ENCODE measurements at places on chromosomes 5 and 9.

GRCh38 chr5:3004361-3005080 lies 253.0 kb upstream of the IRX2 start:
- no peak for DNase-seq

- no peak for DNase-seq
These were observed 193.2 kb downstream of the MAPKAP1 start for GRCh38 chr9:125513668-125514413.

GRCh38 chr9:126401107-126401506 lies 74.5 kb downstream of the MVB12B start:
- DNase-seq, result no peak

- no peak for DNase-seq
These were observed 4.2 kb downstream of the UBE2QL1 start for GRCh38 chr5:6452622-6453504.

DNA sequence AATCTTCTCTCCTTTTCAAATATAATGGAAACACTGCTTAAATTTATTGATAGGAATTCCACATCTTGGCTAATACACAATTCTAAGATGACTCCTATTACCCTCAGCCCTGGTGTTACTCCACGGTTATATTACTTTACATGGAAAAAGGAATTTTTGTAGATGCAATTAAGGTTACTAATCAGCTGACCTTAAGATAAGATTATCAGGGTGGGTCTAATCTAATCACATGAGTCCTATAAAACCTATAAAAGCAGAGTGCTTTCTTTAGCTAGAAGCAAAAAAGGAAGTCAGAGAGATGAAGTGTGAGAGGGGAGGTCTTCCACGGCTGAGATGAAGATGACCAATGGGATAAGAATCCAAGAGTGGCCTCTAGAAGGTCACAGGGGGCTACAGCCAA lies 268.6 kb downstream of the PDE4D start:
- DNase-seq, result no peak

GRCh38 chr5:116454417-116454927 lies 120.2 kb downstream of the SEMA6A start:
- DNase-seq, result no peak

GRCh38 chr9:12740845-12741244 lies 34.0 kb upstream of the LURAP1L start:
- DNase-seq, result no peak

DNA sequence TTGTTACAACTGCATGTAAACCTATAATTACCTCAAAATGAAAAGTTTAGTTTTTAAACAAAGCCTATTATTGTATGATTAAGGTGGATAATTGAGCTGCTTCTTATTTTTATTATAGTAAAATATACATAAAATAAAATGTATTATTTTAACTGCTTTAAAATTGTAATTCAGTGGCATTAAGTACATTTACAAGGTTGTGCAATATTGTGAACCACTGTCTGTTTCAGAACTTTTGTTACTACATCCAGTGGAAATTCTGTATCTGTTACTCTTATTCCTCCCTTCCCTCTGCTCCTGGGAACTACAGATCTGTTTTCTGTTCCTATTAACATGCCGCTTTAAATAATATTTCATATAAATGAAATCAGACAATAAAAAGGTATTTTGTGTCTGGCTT lies 37.1 kb downstream of the ITGA1 start:
- no peak for DNase-seq

DNA sequence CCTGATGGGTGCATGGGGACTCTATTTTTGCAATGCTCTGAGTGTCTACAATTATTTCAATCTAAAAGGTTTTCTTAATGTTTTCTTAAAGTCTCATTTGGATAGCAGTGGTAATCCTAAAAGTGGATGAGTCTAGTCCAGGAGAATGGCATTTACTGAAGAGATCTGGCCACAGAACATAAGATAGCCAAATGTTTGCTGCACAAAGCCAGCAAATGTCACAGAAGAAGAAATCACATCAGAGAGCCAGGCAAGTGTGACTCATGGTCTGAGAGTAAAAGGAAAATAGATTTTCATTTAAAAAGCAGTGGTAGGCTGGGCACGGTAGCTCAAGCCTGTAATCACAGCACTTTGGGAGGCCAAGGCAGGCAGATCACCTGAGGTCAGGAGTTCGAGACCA lies 352.7 kb upstream of the GRAMD2B start:
- no peak for DNase-seq

- DNase-seq, result no peak
These were observed 499.4 kb downstream of the ELAVL2 start for GRCh38 chr9:23326597-23326996.

DNA sequence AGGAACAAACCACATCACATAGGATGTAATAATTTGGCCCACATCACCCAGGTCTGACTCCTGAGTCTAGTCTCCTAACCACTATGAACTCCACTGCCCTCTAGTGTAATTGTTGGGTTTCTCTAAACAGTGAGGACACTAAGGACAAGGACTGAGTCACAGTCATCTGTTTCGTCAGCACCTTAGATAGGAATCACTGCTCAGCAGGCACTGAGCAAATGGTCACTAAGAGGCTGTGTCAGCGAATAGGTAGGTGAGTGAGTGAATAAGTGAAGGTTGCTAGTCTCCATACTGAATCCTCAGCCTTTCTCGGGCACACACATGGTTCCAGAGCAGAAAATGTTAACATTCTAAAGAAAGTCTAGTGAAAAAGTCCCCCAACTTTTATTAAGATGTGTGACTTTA lies 278.6 kb downstream of the SPOCK1 start:
- DNase-seq, result no peak

GRCh38 chr5:106860398-106861044 lies 810.2 kb downstream of the EFNA5 start:
- DNase-seq, result no peak

DNA sequence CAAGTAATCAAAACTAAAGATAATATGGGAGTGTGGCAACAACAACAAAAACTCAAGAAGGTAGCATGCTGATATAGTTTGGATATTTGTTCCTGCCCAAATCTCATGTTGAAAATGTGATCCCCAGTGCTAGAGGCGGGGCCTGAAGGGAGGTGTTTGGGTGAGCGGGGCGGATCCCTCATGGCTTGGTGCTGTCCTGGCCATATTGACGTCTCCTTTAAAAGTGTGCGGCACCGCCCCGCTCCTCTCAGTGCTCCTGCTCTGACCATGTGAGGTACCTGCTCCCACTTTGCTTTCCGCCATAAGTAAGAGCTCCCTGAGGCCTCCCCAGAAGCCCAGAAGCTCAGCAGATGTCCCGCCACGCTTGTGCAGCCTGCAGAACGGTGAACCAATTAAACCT lies 25.6 kb downstream of the MED27 start:
- no peak for DNase-seq

DNA sequence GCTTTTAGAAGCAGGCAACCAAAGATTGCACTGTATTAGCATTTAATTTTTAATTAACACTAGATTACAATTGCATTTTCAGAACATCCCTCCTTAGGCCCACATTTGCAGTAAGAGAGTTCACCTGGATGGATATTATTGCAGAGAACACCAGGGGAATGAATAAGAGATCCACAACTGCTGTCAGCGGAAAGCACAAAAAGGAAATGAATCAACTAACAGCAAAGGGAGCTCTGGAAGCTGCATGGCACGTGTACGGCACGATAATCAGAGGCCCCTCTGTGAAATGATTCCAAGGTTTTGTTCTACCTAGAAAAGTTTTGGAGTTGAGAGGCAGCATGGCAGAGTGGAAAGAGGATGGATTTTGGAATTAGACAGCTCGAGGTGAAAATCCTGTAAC lies 361.2 kb upstream of the C9orf72 start:
- no peak for DNase-seq

DNA sequence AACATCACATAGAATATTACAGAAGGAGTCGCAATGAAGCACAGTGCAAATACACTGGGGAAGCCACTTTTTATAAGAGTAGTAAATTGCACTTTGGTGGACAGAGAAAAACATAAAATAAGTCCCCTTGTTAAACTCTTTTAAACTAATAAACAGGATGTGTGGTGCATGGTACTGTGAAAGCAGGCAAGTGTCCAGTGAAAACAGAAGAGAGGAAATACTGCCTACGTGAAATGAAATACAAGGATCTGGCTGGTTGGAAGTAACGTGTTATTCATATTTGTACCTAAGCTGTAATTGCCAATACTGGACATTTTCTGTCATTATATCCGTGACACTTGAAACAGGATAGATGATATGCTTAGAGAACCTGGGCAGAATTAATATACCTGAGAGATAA lies 191.9 kb upstream of the SLC27A6 start:
- DNase-seq, result no peak

DNA sequence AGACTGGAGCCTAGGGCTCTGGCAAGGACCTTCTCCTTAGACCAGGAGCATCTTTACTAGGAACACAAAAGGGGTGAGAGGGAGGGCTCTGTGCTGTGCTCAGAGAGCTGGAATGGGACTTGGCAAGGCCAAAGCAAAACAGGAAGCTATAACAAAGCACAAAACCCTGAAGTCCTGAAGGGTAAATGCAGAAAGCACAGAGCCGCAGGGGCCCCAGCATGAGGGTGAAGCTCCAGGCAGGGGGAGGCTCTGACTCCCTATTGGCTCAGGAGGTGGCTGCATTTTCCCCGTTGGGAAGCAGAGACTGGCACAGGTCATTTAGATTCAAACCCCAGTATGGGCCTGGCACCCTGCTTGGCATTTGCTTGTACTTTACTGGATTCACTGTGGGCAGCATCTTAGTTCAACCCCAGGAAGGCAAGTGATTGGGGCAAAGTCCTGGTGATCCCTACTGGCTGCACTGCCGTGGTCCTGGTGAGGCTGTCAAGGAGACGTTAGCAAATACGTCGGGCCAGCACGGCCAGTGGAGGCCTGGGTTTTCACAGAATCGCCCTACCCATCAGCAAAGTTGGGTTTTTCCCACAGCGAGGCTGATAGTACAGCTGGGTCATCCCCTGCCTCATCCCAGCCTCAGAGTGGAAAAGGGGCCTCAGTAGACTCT lies 46.3 kb downstream of the GGTA1 start:
- DNase-seq, result no peak

DNA sequence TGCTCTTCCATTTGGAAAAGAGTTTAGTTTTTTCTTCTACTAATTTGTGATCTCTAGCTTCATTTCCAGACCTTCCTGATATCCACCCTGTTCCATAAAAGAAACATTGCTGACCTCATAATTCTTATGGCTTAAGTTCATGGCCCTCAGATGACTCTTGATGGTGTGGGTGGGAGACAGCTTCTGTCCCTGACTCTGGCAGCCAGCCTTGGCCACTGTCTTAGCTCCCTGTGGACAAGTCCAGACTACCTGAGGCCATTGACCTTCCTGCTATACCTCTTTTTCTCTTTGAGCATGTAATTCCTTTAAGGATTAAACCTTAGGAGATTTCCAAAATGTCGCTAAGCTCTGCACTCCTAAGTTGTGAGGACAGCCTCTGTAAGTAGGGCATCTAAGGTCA lies 101.1 kb upstream of the DAP start:
- no peak for DNase-seq

GRCh38 chr9:127224883-127225739 lies 39.5 kb upstream of the GARNL3 start:
- peak; percentile 92 for DNase-seq

- no peak for DNase-seq
These were observed 334.0 kb downstream of the ASTN2 start for GRCh38 chr9:117080765-117081390.

- no peak for DNase-seq
These were observed 250.4 kb downstream of the NSG2 start for GRCh38 chr5:174295702-174296436.

DNA sequence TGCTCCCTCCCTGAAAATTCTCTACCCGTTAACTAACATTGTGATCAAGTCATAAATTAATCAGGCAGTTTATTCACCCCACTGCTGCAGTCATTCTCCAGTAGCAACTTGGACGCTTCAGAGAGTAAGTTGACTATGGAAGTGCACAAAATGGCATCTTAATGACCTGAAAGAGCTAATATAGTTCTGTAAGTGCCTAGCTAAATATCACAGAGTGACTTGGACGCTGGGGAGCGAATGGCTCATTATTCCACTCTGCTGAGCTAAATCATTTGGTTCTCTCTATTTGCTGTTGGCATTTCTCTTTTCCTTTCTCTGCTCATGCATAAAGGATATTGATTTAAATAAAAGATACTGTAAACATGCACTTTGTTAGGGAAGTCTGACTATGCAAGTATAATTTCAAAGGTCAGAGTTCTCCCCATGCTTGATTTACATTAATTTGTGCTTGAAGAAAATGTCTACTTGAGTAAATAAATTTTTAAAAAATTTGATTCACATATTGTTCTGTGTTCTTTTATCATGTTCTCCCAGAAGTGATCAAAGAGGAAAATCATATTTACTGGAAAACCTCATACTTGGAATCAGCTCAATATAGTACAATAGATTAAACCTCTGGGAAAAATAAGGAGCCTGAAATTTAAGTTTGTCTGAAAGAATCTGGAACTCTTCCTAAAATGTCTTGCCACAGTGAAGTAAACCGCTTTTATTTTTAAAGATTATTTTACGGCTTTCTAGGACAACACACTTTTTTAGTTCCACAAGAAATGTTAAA lies 169.5 kb upstream of the HAPLN1 start:
- DNase-seq, result no peak

GRCh38 chr5:133334796-133335639 lies 277.3 kb downstream of the FSTL4 start:
- DNase-seq, result no peak

DNA sequence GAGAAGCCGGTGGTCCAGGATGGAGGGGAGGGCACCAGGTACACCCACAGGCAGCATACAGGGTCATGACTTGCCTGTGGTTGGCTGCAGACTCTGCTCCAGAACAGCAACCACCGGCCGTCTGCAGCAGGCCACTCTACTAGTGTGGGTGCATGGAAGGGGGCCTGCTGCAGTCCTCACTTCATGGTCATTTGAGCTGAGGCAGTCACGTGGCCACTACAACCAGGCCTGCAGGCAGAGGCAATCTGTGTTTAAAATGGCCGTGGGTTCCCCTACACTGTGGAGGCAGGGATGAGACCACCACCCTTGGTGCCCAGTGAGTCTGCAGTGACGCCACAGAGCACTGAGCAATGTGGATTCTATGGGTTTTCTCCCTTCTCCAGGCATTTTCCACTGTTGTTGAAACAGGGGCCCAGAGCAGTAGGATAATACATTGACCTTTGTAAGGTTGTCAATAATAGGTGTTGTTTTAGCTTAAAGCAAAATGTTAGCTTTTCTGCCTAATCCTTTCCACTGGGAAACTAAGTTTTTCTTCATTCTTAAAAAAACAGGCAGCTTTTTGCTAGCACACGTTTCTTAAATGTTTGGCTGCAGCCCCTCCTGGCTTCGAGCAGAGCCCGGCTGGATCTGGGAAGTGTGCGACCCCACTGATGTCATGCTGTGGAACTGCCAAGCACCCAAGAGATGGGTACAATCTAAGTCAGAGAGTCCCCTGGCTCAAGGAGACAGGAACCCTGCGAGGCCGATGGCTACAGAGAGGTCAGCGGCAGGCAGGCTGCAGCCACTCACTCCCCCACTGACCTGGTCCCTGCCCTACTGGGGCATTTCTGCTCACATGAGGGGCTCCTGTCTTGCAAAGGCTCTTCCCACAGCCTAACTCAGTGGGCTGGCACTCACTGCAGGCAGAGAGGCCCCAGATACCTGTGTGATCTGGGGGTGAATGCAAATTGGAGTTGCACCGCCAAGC lies 21.2 kb downstream of the GADD45G start:
- no peak for DNase-seq

- DNase-seq, result no peak
These were observed at the start of gene TAF11L14 for GRCh38 chr5:17634160-17634559. Gene TAF11L14, plus strand, starts transcription at chr5:17634460.
